SJSA1 (cell line): ENCODE measurements at places on chromosomes 1 and 21. TPM values are rescaled to one million over a fixed set of nuclear protein-coding genes. Genes with fewer than 3 reads are reported as not detected.

GRCh38 chr1:204873176-204873575 lies 2.5 kb downstream of the NFASC start:
- no peak for DNase-seq

DNA sequence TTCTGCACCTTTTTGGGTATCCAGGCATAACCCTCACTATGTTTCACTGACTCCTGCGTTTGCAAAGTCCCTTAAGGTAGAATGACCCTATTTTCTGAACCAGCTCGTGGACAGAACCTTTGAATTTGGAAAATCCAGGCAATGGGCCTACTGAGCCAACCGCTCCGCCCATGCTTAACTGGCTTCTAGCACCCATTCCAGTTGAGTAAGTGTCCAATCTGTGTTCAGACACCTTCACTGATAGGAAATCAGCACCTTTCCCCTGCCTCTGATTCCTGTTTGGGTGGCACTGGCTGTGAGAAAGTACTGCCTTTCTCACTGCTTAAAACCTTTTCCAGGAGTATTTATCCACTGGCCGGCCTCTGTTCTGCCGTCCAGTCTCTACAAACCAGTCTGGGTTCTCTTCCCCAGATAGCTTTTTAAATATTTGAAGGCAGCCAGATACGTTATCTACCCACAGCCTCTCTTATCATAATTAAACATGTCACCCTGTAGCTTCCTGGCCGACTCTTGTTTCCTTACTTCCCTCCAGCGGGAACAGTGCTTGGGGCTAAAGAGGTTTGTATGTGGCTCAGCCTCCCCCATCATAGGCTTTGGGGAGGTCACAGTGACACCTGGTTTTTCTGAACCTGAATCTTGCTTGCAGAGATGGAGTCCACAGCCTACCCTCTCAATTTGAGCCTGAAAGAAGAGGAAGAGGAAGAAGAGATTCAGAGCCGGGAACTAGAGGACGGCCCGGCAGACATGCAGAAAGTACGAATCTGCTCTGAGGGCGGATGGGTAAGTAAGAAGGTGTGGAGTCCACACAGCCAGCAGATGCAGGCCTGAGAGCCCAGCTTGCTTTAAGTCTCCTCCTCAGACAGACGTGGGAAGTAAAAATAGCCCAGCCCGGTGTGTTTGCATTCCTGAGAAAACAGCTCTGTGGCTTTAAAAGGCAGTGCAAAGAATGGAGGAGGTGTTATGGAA lies 1.3 kb downstream of the POGK start:
- DNase-seq, result peak; percentile 17

GREM2 gene
- total RNA-seq, result 0.03 TPM in 1 of 2 replicates, not detected in the other

RASAL2 gene
- total RNA-seq, result 15.0 and 25.4 TPM in 2 replicates

DNA sequence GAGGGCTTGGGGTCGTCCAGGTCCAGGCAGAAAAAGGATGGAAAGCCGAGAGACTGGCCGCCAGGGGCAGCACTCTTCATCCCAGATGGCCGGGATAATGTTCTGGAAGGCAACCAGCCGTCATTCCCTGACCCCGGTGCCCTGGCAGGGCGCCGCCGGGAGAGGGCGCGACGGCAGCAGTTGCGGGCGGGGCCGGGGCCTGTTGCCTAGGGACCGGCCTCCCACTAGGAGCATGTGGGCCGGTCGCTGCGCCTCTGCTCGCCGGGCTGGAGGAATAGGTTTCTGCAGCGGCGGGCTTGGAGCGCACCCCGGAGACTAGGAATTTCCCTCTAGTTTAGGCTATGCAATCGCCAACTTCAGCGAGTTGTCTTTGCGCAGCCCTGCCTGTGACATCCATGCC lies 11.0 kb downstream of the DMRTB1 start:
- DNase-seq, result no peak

DNA sequence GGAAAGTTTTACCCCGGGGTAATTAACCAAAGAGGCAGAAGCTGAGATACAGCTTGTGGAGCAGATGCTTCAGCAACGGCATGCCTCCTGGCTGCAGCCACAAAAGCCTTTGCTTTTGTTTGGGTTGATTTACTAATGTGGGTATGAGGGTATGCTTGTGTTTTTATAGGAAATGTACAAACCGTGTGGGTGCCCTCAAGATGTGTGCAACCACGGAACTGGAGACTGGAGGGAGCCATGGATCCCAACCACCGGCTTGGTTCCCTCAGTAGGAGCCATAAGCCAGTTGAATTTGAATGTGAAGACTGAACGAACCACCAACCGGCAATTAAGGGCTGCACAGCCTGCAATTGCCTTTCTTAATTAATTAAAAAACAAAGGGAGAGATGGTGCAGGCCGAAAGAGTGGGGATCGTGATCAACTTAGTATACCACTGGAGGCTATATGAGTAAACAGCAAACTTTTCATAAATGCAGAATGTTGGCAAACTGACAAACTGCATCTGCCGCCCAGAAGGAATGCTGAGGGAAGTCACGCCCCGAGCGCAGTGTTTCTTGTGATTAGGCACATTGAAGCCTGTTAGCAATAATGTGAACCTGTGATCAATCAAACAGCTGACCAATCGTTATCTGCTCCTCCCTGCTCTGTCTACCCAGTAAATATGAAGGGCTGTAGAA lies 104.1 kb downstream of the DISP1 start:
- no peak for DNase-seq

OR10J4 gene
- total RNA-seq, result not detected in 2 replicates

- DNase-seq, result no peak
Measured at GRCh38 chr21:36423771-36424433, 38.7 kb downstream of the CHAF1B start.

DNA sequence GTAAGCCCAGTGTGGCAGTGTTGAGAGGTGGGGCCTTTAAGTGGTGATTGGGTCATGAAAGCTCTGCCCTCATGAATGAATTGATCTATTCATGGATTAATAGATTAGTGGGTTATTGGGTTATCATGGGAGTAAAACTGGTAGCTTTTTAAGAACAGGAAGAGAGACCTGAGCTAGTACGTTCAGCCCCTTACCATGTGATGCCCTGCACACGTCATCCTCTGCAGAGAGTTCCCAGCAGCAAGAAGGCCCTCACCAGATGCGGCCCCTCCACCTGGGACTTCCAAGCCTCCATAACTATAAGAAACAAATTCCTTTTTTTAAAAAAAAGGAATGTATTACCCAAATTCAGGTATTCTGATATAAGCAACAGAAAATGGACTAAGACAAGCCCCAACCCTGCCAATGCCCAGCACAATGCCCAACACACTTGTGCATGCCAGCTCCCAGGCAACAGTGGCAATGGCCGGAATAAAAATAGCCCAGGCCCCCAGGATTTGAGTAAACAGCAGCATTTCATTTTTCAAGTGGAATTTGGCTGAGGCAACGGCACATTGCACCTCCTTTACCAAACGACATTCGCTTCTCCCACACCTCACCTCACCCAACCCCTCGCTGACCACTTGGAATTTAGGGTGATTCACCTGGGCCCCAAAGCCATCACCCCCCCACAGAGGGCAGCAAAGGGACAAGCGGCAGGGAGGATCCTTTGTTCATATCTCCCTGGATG lies 215.9 kb downstream of the TOMM20 start:
- no peak for DNase-seq

- DNase-seq, result no peak
Measured at GRCh38 chr1:206558794-206559671, 51.7 kb downstream of the RASSF5 start.

NVL gene
- total RNA-seq, result 28.1 and 39.7 TPM in 2 replicates

- no peak for DNase-seq
Measured at GRCh38 chr1:50527249-50527986, 104.2 kb upstream of the DMRTA2 start.

DNA sequence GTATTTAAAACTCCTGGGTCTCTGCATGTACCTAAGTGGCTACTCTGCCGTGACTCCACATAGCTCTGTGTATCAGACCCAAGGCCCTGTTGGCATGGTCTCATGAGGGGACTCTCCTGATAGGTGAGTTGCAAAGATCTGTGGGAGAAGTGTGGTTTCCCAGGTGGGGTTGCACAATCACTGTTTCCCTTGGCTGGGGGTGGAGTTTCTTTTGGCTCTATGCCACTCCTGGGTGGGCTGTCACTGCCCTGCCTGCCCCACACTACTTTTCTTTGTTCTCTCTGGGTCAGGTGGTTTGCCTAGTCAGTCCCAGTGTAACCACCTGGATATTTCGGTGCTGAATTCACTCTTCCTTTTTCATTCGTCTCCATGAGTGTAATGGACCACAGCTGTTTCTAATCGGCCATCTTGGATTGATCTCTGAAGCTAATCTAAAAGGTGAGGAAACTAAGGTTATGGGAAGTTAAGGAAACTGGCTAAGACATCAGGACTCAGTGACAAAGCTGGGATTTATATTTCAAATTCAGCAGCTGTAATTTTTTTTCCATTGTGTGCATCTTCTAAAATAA lies 97.1 kb upstream of the CACYBP start:
- DNase-seq, result no peak

FAM78B gene
- 0.11 TPM in 1 of 2 replicates, not detected in the other for total RNA-seq

- no peak for DNase-seq
Measured at GRCh38 chr1:41442697-41443251, 41.7 kb downstream of the EDN2 start.

DNA sequence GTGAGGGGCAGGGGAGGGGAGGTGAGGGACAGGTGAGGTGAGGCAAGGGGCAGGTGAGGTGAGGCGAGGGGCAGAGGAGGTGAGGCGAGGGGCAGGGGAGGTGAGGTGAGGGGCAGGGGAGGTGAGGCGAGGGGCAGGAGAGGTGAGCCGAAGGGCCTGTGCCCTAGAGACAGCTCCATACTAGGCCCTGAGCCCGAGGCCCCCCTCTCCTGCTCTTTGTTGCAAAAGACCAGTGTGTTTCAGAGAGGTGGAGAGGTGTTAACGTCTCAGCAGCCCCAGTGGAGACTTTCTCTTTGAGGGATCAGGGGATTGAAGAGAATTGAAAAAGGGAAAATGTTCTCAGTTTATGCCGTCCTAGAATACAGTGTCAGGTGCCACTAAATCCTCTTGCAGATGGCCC lies 44.2 kb downstream of the EPHB2 start:
- no peak for DNase-seq

CHRNB2 gene
- total RNA-seq, result not detected in 2 replicates

DNA sequence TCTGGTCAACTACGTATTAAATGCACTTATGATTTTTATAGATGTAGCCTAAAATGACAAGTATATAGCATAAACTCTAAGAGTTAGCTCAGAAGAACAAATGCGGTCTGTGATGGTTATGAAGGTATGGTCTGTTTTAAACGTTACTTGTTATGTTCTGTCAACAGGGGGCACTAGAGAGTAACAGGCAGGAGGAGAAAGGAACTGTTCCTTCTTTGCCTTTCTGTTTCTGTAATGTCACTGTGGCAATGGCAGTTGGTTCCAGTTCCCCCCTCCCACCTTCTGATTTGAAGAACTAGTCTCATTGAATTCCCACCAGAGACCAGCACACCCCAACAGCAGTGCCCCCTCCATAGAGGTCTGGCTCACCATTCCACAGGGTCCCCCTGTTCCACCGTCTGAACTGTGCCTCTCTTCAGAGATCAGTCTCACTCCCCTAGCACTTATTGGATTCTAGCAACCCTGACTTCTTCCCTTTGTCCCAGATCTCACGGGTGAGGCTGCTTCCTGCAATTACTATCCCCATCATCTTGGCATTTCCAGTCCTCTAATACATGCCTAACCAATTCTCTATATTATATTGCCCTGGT lies 14.0 kb downstream of the KRTAP24-1 start:
- DNase-seq, result no peak

- DNase-seq, result no peak
Measured at GRCh38 chr1:232454227-232454886, 175.6 kb downstream of the SIPA1L2 start.

NHLH1 gene
- total RNA-seq, result 0.11 TPM in 1 of 2 replicates, not detected in the other

- no peak for DNase-seq
Measured at GRCh38 chr1:183733715-183734114, 71.2 kb upstream of the RGL1 start.

SLC25A34 gene
- 0.22 and 0.92 TPM in 2 replicates for total RNA-seq

TMEM35B gene
- 33.0 and 42.4 TPM in 2 replicates for total RNA-seq

OR14K1 gene
- not detected in 2 replicates for total RNA-seq

MIER1 gene
- total RNA-seq, result 31.8 and 42.2 TPM in 2 replicates

MPZ gene
- total RNA-seq, result not detected in 2 replicates

GRCh38 chr1:165717918-165718515 lies 19.7 kb upstream of the ALDH9A1 start:
- peak; percentile 57 for DNase-seq

GRCh38 chr21:34545079-34545884 lies 33.3 kb upstream of the KCNE1 start:
- DNase-seq, result peak; percentile 91

GRCh38 chr1:10495952-10496351 lies 21.2 kb downstream of the PEX14 start:
- no peak for DNase-seq

- DNase-seq, result no peak
Measured at GRCh38 chr21:36608041-36608896, 90.6 kb upstream of the SIM2 start.

DNA sequence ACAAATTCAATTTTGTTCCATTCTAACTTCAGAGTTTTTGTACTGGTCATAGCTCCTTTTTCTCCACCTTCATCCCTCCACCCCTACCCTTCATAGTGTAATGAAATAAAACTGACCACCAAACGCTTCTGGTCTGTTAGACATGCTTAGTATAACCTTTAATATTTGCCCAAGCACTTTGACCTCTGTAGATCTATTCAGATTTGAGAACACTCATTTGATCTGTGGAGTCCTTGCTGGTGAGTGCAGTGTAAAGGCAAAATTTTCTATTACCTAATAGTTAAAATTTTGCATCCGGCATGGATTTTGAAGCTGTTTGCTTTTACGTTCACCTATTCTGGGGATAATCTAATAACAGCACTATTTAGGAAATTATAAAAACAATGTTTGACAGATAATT lies 41.2 kb downstream of the TMEM200B start:
- DNase-seq, result no peak

DNA sequence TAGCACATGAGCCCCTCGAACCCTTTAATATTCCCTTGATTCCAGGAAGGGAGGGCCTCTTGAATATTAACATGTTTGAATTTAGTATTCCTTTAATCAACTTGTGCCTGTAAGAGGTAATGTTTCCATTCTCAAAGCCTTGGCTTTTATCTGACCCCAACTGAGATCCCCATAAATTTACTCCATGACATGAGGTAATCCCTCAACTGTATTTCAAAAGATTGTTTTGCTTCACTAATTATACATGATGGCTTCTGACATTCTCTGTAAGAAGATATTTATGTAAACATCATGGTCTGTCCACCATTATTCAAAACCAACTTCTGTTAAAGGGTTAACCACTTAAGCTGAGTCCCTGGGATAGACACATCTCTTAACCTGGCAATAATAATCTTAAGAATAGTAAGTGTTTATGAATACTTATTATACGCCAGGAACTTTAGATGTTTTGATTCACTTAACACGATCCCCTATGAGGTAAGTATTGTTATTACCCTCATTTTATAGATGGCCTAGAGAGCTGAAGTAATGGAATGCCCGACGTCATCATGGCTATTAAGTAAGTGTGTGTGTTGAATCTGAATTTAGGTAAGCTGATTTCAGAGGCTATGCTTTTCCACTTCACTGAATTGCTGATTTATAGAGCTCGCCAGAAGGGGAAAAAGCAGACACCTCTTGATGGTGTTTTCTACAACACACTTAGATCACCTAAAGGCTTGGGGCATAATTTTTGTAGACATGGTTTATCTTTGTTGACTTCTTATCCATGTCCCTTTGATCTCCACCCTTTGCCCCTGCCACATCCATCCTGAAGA lies 11.1 kb downstream of the KRTAP19-1 start:
- DNase-seq, result no peak

GRCh38 chr1:69700770-69701169 lies 133.0 kb downstream of the LRRC7 start:
- DNase-seq, result no peak

OR2T33 gene
- total RNA-seq, result not detected in 2 replicates

SEC16B gene
- 0.13 and 0.82 TPM in 2 replicates for total RNA-seq
